Stimulated activated CD4-positive, alpha-beta T cell treated with anti-CD3 and anti-CD28 coated beads, Interleukin-1b, Interleukin-23, amount 100 ng/mL, for 24 hours (primary cell): ENCODE measurements at places on chromosomes 1 and 21.
A peak's percentile ranks its signal among the peaks of the same experiment; 100 is the strongest.

DNA sequence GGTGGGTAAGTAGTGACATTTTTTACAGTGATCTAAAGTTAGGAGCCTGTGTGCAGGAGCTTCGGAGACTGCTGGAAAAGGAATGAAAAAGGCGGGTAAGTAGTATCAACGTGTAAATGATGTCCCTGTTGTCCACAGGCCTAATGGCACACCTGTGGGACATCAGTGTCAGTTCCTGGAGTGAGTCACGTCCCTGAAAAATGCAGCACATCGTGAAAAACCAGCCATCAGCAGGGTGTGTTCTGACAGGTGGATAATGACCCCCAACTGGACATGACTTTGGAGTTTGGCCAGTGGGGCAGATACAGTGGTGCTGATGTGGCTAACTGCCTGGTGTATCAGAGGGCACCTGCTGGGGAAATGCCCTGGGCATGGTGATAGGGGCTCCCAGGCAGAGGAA lies 12.0 kb upstream of the PRDM15 start:
- no peak for DNase-seq

DNA sequence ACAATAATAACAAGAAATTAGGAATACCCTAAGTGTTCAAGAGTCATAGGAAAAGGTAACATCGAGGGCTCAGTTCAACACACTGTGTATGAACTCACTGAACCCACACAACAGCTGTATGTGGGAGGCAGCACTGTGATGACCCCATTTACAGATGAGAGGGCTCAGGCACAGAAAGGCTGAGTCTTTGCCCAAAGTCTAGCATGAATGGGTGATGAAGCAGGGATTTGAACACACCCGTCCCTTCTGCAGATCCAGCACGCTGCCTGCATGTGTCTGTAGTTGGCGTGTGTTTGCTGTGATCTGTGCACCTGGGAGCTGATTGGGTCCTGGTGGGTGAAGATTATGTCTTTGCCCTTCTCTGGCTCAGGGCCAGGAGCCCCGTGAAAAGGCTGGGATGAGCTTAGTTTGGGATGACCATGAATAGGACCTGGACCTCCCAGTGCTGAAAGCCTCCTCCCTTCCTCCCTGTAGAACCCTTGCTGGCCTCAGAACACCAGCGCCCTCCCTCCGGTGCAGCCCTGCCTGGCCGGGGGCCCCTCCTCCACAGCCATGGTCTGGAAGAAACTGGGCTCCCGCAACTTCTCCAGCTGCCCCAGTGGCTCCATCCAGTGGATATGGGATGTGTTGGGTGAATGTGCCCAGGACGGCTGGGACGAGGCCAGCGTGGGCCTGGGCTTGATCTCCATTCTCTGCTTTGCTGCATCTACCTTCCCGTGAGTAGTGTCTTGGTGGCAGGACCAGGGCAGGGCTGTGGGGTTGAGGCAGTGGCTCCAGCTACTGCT lies 5.2 kb downstream of the SLC66A1 start:
- DNase-seq: no peak

DNA sequence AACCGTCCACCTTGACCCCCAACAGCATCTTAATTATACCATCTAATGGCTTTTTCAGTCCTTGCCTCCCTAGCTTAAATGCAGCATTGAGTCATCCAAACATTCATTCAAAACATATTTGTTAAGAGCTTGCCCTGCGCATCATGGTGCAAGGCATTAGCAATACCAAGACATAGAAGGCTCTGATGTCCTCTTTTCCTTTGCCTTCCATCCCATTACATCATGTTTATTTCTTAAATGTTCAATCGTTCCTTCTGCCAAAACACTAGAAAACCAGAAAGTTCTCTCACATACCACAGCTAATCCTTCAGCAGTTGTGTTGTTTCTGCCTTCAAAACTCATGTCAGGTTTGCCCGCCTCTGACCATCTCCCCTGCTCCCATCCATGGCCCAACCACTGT lies 29.8 kb upstream of the VTCN1 start:
- no peak for DNase-seq

DNA sequence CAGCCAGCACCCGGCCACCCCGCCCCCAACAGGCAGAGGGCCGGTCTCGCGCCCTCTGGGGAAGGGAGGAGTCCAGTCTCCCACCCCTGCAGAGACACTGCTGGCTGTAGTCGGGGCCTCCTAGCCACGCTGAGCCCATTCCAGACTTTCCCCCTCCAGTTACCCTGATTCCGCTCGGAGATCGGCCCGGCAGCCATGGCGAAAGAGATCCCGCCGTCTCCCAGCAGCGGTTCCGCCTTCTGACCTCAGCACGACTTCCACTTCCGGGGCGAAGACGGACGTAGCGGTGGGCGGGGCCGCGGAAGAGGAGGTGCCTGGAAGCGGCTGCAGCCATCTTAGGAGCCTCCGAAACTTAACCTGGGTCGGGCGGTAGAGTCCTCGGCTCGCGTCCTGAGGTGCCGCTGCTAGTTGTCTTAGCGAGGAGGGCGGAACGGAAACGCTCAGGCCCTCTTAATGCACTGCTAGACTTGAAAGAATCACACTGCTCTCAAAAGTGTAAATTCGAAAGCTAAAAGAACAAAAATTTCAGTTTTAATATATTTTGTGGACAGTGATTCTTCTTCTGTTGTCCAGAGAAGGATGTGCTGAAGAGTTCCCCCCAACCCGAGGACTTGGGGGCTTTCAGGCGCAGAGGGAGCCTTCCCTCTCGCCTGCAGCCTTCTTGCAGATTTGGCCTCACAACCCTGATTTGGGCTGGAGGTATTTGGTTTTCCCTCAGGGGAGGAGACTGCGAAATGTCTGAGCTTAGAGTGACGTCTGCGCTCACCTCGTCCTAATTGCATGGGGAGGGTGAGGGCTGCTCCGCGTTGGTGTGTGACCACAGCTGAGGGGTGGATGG lies at the start of gene SF3B4:
Gene SF3B4 (minus strand): TSS at position 241 of the 838 bp plus-strand sequence. CDS start 44 bp downstream, at position 197.
- DNase-seq: peak; percentile 92

- no peak for DNase-seq
These were observed 28.0 kb upstream of the RNF2 start for GRCh38 chr1:185017338-185017737.

- no peak for DNase-seq
These were observed 1.7 kb downstream of the GPR137B start for GRCh38 chr1:236144033-236144432.

- no peak for DNase-seq
These were observed 21.3 kb downstream of the RAB3B start for GRCh38 chr1:51969038-51969705.
